Motor neuron (in vitro differentiated cells): ENCODE measurements at places on chromosomes 3 and 15. TPM values are rescaled to one million over a fixed set of nuclear protein-coding genes. Genes with fewer than 3 reads are reported as not detected.
A peak's percentile ranks its signal among the peaks of the same experiment; 100 is the strongest.

DNA sequence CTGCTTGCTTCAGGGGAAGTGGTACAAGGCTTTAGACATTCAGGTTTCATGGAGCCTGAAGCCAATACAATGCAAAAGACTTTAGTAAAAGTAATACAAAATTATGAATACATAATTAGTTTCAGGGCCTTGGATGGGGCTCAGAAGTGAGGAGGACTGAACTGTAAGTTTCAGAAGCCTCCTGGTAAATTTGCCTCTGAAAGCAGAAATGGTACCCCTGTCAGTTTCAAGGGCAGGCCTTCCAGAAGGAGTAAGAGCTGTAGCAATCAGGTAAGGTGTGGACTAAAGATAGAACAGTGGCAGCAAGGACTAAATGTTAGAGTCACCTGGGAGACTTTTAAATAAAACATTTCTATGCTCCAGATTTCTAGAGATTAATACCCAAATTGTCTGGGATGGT, 402.5 kb upstream of the GOLIM4 start:
- ATAC-seq, result no peak

- ATAC-seq, result no peak
Observed at GRCh38 chr3:166877971-166878370, 502.1 kb downstream of the ZBBX start.

DNA sequence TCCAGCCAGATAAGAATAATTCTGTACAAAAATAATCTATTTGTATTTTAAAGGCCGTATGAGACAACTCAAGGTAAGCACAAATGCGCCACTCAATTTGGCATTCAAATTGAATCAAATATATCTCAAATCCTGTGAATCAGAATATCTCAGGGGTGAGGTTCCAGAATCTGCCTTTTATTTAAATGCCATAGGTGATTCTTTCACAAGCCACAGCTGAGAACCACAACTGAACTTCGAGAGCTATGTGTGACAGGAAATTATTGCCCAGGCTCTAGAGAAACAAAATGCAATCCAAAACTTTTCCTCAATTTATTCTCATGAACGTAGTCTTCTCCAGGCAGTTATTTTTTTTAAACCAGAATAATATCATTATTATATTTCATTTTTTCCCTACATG, 11.9 kb downstream of the ATP8B4 start:
- ATAC-seq, result no peak

- ATAC-seq, result peak; percentile 44
Observed at GRCh38 chr3:123083383-123084124, 16.7 kb downstream of the PDIA5 start.

GRCh38 chr15:63054985-63055384, 12.4 kb downstream of the TPM1 start:
- no peak for ATAC-seq

DNA sequence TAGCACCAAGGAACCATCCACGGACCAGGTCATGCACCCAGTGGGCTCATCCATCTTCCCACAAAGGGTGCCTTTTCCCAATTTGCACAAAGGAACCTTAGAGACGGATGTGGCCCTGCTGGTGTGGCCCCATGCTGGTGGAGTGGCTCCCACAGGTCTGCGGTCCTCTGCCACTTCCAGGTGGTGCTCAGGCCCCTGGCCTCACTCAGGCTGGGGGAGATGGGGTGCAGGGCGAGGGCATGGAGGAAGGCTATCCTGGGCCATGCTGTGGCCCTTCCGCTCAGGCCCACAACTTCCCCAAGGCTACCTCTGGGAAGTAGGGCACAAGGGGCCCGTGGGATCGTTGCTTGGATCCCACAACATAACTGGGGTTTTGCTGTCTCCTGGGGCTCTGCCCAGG, 5.2 kb upstream of the SYNM start:
- ATAC-seq, result no peak

DNA sequence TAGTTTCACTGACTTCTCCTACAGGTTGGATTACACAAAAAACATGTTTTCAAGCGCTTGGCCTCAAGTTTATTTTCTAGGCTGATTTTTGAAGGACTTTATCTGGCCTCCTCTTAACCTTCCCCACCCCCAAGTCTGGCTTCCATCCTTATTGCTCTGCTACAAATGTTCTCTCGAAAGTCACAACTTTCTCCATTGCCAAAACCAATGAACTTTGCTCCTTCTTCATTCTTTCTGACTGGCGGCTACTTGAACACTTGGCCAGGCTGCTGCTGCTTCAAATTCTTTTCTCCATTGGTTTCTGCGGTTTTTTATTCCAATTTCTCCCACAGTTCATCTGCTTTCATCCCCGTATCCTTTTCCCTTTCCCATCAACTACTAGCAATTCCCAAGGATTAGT, 106.6 kb downstream of the TOP2B start:
- no peak for ATAC-seq

DNA sequence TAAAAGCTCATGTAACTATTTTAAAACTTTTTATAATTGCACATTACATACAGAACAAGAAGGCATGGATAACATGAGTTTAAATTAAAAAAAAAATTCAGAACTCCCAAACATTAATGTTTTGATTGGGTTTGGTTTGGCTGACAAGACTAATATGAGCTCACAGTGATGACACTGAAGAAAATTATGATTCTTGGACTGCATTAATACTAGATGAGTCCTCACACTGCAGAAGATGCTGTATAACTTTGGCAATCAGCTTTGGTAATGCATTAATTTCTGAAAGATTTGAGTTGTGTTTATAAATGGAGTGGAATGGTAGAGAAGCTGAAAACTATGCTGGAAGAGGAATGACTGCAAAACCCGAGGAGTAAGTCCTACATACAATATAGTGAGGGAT, 358.9 kb downstream of the PLCL2 start:
- no peak for ATAC-seq

DNA sequence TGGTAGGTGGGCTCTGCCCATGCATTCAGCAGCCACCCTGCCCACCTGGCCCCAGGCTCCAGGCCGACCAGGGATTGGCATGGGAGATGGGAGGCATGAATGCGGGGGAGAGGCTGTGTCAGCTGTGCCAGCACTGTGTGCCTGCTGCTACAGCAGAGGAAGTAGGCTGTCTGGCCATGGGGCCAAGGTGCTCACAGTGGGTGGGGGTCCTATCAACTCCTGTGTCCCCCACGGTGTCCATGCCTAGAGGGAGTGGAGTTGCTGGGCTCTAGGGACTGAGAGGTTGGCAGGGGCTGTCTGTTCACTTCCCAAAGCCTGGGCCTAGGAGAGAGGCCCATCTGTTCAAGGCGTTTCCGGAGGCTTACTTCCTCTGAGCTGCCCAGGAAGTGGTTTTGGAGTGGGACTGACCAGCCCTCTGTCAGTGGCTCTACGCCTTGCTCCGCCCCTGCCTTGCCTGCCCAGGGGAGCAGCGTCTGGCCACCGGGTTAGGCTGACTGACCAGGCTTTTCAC, 5.8 kb downstream of the PRKCD start:
- ATAC-seq, result no peak

DNA sequence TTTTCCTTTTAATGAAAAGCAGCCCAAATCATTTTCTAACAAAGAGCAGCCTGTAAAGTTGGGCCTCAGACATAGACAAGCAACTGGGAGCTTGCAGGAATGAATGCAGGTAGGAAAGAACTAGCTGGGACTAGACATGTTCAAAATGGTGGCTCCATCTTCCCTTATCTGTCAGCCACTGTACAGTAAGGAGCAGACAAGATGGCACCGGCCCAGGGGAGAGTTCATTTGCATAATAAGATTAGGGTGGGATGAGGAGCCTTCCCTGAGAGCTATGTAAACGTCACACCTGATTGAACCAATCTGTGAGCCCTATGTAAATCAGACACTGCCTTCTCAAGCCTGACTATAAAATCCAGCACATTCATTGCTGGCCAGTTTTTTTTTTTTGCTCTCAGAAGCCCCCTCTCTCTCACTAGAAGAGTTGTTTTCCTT, 59.7 kb upstream of the GK5 start:
- ATAC-seq, result peak; percentile 75

GRCh38 chr3:192953926-192954325, 36.3 kb upstream of the MB21D2 start:
- no peak for ATAC-seq

GRCh38 chr3:177906578-177907229, 629.5 kb upstream of the KCNMB2 start:
- no peak for ATAC-seq

- ATAC-seq, result no peak
Observed at GRCh38 chr15:36178303-36178633, 401.2 kb upstream of the CDIN1 start.

GRCh38 chr3:11716573-11717290, 73.0 kb upstream of the VGLL4 start:
- no peak for ATAC-seq

DNA sequence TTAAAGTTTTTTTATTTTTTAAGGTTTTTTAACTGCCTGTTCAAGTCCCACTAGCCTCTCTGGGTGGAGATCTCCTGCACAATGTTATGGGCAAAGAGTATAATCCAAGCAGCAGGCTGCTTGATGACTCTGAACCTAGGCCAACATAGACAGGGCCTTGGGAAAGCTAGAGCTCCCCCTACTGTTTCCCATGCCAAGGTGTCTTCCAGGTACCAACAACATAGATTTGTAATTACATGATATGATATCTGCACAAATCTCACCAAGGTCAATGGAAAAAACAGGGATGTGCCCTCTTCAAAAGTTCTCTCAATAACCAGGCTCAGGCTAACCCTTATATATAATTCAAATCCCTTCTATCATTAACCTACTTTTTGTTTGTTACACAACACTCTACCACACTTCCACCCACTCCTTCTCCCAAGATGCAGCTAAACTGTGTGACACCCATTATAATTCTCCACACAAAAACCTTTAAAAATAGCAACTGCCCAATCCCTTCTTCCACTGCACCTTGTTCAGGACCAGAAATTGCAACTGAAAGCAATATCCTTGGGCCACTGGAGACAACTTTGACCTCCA, 43.8 kb downstream of the RBM15B start:
- peak; percentile 99 for ATAC-seq

DNA sequence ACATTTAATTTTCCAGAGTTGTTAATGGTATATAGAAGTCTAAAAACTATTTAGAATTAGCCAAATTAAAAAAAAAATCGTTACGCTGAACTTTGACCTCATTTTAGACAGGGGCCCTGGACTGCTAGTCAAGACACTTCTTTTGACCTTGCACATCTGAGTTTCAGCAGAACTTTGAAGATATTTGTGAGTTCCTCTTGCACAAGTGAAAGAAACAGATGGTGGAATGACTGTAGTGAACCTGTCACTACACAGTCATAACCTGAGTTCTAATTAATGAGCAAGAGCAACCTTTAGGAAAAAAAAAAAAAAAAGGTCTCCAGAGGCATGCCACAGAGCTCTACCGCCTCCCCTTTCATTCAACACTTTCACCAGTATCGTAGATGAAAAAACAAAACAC, 5.3 kb downstream of the MYO5C start:
- no peak for ATAC-seq

DNA sequence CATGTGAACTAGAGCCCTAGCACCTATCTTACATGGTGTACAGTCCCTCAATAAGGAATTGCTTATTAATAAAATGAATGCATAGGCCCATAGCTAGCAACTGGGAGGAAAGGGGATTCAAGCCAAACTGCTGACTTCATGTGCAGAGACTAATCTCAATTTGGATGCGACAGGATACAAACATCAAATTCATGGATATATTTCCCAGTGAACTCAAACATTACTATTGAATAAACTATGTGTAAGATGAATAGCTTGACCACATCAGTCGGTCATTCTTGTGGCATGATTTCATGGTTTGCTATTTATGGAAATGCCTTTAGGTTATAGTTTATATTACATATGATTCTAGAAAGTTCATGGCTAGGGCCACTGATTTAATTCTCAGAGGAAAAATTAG, 268.6 kb upstream of the SLITRK3 start:
- ATAC-seq, result no peak

DNA sequence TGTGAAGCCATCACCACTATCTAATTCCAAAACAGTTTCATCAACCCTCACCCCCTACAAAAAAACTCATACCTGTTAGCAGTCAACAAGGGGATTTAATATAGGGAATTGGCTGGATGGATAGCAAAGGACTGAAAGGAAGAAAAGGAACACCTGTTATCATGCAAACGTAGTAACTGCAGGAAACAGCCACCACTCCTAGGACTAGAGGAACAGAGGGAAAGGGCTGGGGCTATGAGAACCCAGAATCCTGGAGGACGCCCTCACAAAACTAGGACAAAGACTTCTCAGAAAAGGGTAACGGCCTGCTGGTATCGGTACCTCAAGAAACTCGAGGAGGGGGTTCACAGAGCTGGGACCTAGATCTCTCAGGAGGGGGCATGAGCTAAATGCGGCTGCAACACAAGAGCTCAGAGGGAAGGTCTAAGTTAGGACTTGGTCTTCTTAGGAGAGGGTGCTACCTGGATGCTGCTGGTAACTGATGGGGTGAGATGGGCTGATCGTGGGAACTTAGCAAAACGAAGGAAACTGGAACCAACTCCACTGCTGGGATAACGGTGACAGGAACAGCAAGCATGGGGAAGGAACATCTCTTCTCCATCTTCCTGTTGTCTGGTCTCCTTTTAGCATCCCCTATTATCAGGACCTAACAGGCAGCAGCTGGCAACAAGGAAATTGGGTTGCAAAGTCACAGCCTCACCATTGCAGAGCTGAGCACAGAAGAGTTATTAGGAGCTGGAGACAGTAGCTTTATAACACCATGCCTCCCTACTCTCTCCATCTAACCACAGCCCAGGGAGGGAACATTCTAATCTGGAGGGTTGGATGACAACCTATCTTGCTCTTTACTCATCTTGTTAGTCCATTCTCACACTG, 147.7 kb downstream of the UACA start:
- no peak for ATAC-seq

DNA sequence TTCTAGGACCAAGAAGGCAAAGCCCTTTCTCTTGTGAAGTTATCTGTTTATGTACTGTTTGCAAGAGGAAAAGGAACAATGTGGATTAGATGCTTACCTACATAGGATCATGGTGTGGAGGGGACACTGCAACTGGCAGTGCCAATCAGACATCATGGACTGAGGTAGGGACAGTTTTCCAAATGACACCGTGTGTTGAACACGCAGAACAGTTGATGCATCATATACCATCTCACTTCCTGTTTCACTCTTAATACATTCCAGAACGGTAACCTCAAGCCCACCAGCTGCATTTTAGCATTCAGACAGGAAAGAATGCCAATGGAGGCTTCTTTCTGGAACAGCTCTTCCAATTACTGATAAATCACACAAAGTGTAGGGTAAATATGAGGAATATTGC, 397.7 kb upstream of the LMCD1 start:
- no peak for ATAC-seq

- no peak for ATAC-seq
Observed at GRCh38 chr3:156782921-156783320, 43.2 kb upstream of the LEKR1 start.

DNA sequence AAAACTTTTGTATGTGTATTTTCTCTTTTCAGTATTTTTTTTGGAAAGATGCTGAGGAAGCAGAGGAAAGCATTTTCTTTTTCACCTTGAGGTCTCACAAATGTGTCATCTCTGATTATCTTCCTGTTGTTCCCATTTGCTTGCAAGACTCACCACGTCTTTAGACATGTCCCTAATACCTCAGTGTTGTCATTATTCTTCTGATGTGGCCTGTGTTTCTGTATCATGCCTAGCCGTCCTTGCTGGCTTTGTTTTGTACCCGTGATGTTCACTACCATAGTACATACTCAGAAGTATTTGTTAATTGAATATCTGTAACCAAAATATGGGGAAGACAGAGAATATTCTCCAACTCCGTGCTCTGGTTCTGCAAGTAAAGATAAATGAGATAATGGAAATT, 5.0 kb upstream of the P2RY14 start:
- no peak for ATAC-seq

CHRM5 gene
- total RNA-seq, result 1.4 and 2.2 TPM in 2 replicates

PYGO1 gene
- 13.9 and 14.2 TPM in 2 replicates for total RNA-seq

PLSCR1 gene
- 148 and 154 TPM in 2 replicates for total RNA-seq

HYAL1 gene
- total RNA-seq, result 0.82 and 1.1 TPM in 2 replicates

CERS3 gene
- total RNA-seq, result 1.7 and 2.4 TPM in 2 replicates

CAPN7 gene
- total RNA-seq, result 29.0 and 35.1 TPM in 2 replicates

ATP13A4 gene
- total RNA-seq, result 0.92 and 0.94 TPM in 2 replicates

FBXL2 gene
- total RNA-seq, result 19.3 and 24.1 TPM in 2 replicates

SPINK8 gene
- not detected in 2 replicates for total RNA-seq
